Iris pigment epithelial cell (primary cell): ENCODE measurements at places on chromosomes 12 and 14.

GRCh38 chr12:82714427-82714826 lies 27.7 kb downstream of the TMTC2 start:
- no peak for DNase-seq

- DNase-seq, result no peak
Observed at GRCh38 chr12:39792938-39793337, 173.3 kb upstream of the ABCD2 start.

DNA sequence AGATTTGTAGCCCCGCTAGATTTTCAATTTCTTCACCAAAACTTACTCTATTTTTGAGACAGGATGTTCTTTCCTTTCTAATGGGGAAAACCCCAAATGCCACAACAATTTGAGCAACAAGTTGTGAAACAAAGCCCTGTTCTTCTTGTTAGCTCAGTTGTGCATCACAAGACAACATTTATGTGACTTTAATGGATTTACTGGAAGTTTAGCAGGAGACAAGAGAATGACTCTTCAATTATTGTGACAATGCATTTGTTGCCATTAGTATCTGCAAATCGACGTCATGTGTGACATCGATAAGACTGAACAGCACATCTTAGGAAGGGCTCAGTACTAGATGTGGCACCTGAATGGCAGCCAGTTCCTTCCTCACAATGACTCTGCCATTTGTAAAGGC lies 1028.9 kb upstream of the TMEM132C start:
- peak; percentile 23 for DNase-seq

DNA sequence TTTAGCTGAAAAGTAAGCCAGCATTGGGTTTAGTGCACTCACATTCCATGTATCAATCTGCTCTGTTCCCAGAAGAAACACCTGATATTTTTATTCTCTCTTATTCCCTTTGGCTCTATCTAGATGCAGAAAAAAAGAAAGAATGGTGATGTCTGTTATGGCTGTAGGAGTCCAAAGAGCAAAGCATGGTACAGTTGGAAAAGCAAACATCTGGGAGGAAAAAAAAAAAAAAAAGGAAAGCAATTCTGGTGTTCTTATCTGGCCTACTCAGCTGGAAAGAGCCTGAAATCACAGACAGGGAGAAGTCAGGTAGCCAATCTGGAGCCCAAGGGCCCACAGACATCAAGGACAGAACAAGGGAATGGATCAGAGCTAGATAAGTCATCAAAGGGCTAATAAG lies 293.9 kb downstream of the DUSP6 start:
- no peak for DNase-seq

DNA sequence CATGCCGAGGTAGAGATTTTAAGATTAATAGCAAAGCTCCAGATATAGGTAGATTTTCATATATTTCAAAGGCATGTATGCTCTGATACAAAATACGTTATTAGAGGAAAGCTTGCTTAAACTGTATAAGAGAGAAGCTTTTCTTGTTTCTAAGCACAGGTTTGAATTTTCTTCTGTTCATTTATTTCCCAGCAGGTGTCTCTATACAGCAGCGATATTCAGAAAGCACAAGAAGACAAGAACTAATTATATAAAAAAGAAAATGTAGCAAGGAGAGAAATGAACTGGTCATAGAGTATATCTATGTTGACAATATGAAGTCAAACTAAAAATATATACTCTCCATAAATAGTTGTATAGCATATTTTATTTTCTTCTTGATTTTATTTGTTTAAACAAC lies 307.4 kb upstream of the NOVA1 start:
- DNase-seq, result no peak

DNA sequence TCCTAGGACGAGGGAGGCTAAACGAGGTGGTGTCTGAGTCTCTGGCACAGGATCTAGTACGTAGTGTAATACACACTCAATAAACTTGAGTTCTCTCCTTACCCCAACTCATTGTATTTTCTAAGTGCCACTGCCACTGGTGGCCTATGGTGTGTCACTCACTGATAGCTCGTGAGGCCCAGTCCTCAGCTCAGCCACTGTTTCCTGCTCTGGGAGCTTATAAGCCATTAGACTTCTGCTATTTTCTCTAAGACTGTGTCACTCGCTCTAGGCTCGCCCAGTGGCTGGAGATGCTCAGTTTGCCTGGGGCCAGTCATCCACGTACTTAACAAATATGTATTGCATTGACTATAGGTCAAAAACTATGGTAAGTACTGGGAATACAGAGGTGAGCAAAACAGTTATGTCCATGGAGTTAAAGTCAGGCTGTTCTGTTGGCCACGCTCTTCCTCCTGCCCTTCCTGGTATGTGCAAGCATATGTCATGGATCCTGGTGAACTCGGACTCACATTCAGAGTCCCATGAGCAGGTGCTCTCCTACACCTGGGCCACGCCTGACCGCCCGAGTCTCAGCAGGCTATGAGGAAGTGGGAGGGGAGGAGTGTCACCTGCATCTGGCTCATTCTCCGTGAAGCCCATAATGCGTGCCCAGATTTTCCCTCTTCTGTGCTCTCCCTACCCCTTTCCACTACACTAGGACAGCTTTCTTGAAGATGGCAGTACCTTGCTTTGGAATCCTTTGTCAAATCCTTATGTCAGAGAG lies 41.6 kb downstream of the DEGS2 start:
- DNase-seq, result no peak
